ENCODE measurements at places on chromosomes 2 and 18.

DNA sequence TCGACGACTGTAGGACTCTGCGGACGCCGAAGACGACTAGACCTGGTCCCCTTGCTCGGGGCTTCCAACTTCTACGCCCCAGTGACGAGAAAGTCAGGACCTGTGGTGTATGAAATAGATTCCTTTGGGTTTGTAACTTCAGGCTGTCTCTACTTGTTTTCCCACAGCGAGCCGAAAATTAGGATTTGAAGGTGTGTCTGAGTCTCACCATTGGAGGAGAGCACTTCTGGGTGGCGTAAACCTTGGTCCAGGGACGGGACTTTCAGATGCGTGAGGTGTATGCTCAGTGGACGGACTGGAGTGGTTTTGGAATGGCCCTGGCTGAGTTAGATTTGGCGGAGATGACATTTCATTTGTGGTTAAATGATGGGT, 1.3 kb downstream of the BIRC6 start:
- DNase-seq: no peak

GRCh38 chr2:11930211-11930761, 183.9 kb downstream of the LPIN1 start:
- no peak for DNase-seq

GRCh38 chr2:210063306-210063705, 60.9 kb downstream of the RPE start:
- DNase-seq: no peak

- DNase-seq: no peak
These were observed 226.3 kb downstream of the CCDC85A start for GRCh38 chr2:56410140-56410539.

DNA sequence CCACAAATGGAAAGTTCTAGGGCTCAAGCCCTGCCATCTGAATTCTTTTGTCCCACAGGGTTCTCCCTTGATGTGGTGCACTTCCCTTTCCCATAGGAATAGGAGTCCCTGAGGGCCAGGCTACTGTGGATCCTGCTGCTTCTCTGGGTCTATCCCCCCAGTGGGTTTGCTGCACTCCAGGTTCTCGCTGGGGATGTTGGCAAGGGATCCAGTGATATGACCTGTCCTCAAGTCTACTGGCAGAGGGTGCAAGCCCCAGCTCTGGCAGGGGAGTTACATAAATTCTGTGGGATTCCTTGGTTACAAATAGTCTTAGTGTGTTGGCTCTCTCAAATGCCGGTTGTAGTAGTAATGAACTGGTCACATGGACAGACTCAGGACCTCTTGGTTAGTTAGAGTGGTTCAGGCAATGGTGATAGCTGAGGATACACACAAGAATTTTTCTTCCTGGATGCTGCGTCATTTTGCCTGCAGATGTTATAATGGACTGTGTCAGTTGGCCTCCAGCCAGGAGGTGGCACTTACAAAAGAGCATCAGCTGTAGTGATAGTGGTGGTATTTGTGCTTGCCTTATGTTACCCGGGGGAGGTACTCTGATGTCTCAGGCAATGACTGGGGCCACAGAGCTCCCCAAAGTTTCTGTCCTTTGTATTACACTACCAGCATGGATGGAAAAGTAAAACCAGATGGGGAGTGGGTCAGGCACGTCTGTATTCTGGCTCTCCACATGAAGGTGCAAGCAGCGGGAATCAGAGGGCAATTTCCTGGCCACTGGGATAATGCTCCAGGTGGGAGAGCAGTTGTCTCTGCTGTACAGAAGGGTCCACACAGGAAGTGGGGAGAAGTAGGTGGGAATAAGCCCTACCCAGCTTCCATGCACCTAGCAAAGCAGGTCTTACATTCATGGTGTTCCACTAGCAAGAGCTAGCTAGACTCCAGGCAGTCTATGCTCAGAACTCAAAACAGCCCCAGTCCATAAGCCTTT, 267.9 kb downstream of the SOX11 start:
- DNase-seq: no peak

- DNase-seq: no peak
These were observed 60.7 kb upstream of the ASAP2 start for GRCh38 chr2:9145752-9146430.

GRCh38 chr18:58067601-58068000, 23.6 kb downstream of the NEDD4L start:
- no peak for DNase-seq

DNA sequence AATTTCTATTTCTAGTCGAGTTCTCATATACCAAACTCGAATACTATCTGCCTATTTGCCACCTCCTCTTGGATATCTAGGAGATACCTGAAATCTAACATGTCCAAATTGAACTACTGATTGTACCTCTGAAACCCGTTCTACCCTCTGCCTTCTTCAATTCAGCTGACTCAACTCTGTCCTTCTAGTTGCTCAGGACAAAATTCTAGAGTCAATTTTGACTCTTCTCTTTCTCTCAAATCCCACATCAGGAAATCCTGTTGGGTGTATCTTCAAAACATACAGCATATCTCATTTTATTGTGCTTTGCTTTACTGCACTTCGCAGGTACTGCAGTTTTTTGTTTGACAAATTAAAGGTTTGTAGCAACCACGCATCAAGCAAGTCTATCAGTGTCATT, 137.8 kb downstream of the ZAP70 start:
- no peak for DNase-seq

- DNase-seq: no peak
These were observed 31.6 kb upstream of the MREG start for GRCh38 chr2:216044883-216045486.

GRCh38 chr2:134682726-134683125, 36.1 kb downstream of the TMEM163 start:
- no peak for DNase-seq

DNA sequence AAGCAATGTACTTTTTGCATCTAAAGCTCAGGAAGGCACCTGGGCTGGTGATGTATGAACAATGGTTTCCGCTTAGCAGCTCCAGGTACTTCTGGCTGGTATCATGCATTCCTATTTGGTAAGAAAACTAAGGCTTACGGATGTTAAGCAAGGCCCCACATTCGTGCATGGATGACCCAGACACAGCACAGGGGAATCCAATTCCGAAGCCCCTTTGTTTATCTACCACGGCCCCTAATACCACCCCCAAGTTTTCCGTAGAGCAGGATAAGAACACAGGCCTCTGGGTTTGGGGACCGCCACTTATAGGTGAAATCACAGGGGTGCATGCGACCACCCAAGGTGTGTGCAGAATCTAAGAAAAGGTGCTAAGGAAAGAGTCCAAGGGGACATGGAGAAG, 192.1 kb upstream of the ID2 start:
- DNase-seq: no peak

- peak; percentile 45 for DNase-seq
These were observed 51.2 kb upstream of the ALPP start for GRCh38 chr2:232327105-232328031.

GRCh38 chr2:85697096-85697495, 2.9 kb downstream of the GNLY start:
- no peak for DNase-seq

GRCh38 chr2:37583867-37584266, 87.6 kb downstream of the CDC42EP3 start:
- no peak for DNase-seq

- DNase-seq: no peak
These were observed 425.9 kb upstream of the PIK3C3 start for GRCh38 chr18:41529093-41529492.

DNA sequence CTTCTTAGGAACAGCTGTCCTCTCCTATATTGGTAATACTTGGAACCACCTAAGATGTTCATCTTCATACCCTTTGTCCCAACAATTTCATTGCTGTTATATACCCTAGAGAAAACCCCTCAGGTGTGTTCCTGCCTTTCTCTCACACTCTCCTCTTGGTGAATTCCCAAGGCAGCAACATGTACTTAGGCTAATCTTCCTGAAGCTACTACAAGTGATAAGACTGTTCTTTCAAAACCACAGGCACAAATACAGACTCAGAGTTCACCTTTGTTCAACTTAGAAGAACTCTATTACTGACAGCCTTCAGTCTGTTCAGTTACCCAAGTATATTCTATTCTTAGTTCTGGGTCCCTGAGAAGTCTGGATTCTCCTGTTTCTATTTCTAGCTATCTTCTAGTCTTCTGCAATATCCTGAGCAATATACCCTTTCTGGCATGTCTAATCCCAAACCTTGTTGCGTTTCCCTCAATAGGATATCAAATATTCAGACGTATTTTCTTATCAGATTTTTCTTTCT, 247.7 kb upstream of the STON1 start:
- DNase-seq: no peak

- no peak for DNase-seq
These were observed 38.9 kb downstream of the SRD5A2 start for GRCh38 chr2:31541853-31542252.

GRCh38 chr2:190766595-190766994, 114.0 kb upstream of the GLS start:
- DNase-seq: no peak

DNA sequence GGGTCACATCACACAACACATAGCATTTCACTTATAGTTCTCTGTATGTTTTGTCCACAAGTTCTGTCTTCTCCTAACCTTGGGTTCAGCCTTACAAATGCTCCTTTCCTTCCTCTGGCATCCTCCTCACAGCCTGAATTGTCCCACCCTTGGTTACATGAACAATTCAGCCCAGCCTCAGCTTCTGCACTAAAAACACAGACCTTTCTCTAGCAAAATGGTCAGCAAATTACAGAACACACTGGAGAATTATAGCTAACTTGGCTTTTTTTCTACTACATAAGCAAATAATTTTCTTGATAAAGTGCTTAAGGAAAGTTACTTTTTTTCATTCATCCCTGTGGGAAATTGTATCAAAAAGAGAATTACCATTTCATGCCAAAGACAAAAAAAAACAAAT, 94.8 kb upstream of the COL5A2 start:
- no peak for DNase-seq

- no peak for DNase-seq
These were observed 153.6 kb downstream of the ALK start for GRCh38 chr2:29767606-29768335.

GRCh38 chr2:22215517-22215916, 1091.7 kb downstream of the TDRD15 start:
- no peak for DNase-seq

DNA sequence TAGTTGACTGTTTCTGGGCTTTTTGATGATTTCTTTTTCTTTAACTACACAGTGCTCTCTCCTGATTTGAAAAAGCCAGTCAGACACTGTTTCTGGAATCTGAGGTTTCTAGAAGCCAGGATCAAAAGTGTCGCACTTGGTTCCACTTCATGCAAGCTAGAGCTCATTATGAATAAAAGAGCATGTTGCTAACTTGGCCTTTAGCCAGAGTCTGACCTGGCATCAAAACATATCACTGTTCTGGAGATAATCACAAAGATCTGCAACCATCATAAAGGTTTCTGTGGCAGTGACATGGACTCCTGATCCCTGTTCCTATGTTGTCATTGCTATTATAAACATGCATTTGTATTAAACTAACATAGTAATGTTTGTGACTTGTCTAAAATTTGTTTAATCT, 76.1 kb upstream of the MAPRE2 start:
- no peak for DNase-seq

DNA sequence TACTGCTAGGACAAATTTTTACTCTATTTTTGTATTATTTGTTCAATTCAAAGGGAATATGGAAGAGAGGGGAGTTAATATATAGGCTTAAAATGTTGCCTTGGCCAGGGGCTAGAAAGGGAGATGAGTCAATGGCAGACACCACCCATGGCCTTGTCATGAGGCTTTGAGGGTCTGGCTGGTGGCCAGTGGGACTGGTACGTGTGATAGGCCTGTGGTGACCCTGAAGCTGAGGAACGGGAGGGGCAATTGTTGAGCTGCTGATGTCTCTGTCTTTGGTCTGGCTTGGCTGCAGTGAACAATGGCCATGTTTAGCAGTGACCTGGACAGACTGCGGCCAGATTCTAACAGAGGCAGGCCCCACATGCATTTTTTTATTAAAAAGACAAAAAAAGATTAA, 18.5 kb downstream of the GKN1 start:
- DNase-seq: no peak

DNA sequence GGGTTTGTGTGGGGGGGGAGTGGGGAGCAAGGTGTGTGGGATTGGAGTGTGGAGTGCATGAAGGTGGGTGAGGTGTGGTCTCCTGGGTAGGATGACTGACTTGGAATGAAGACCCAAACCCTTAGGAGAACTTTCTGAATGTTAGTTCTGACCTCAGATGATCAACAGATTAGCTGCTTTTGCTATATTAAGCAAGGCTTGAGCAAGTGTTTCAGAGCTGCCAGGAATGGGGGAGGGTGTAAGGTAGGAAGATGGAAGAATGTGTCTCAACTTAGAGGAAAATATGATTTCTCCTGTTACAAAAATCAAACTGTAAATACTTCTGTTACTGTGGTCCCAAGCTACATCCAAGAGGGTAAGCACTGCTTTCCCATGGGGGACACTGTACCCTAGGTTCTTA, 273.6 kb downstream of the TGIF1 start:
- no peak for DNase-seq

- no peak for DNase-seq
These were observed 29.8 kb downstream of the COL6A3 start for GRCh38 chr2:237383991-237384671.

GRCh38 chr2:239061824-239062570, 214.1 kb downstream of the TWIST2 start:
- DNase-seq: no peak

- peak; percentile 24 for DNase-seq
These were observed 172.3 kb downstream of the PRKCE start for GRCh38 chr2:45823723-45824206.

- no peak for DNase-seq
These were observed 196.6 kb upstream of the COPS8 start for GRCh38 chr2:236888794-236889780.

DNA sequence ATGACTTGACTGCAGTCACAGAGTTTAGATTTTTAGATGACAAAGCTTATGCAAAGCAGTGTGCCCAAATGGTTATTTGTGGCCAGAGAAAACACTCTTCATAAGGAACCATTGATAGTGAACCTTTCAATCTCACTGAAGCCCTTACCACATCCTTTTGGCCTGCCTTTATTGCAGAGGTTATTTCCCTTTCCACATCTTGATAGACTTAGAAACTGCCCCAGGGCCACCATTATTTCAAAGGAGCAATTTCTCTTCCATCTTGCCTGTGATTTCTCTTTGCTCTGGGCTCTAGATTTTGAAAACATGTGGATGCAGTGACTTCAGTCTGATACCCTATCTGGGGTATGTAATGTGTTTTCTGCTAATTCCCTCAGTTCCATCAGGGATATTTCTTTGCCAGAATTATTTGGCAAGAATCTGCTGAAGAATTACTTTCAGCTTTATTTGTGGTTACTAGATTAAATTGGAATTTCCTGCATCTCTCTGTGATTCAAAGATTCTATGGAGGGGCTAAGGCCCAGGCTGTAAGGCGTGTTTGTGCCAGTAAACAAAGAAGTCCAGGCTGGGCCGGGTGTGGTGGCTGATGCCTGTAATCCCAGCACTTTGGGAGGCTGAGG, 51.0 kb downstream of the MOGAT1 start:
- DNase-seq: no peak

DNA sequence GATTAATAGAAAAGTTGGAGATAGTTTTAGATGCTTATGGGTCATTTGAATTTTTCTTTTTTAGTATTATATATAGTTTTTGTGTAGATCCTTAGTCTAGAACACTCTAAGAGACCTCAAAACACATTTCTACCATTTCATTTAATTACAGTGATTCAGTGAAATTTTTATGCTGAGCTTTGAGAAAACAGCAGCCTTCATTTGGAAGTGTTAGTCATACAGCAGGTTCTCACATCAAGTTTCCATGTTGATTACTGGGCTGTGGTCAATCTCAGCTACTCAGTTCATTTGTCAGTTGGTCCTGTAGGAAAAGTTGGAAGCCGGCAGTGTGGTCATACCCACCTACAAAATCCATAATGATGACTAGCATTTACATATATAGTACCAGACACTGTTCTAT, 37.9 kb downstream of the MAP3K19 start:
- DNase-seq: no peak
